M059J (cell line): ENCODE measurements at places on chromosomes 11 and 22.
A peak's percentile ranks its signal among the peaks of the same experiment; 100 is the strongest.

GRCh38 chr11:59102259-59102765, 4.7 kb upstream of the FAM111B start:
- DNase-seq = peak; percentile 27

- no peak for DNase-seq
Measured at GRCh38 chr11:108224366-108224765, 1.5 kb downstream of the ATM start.

DNA sequence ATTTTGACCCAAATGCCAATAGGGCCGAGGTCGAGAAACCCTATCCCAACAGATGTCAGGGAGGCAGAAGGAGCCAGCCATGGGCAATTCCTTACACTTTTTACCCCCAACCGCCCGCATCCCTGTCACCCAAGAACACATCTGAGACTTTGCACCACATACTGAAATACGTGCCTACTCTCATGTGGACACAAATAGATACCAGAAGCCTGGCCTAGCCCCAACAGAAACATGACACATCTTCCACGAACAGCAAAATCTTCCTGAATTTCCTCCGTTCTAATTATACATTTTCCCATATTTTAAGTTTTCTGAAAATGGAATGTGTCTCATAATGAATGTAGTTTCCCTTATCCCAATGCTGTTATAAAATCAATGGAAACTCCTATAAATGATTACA, 64.7 kb downstream of the SLC1A2 start:
- DNase-seq = no peak

GRCh38 chr11:131917634-131918384, 547.4 kb downstream of the NTM start:
- DNase-seq = no peak

DNA sequence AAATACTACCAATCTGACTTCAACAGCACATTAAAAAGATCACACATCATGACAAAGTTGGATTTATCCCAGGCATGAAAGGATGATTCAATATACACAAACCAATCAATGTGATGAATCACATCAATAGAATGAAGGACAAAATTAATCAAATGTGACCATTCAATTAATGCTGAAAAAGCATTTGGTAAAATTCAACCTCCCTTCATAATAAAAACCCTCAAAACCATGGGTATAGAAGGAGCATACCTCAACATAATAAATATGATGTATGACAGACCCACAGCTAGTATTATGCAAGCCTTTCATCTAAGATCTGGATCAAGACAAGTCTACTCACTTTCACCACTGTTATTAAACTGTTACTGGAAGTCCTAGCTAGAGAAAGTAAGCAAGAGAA, 921.7 kb upstream of the RAG2 start:
- DNase-seq = no peak

DNA sequence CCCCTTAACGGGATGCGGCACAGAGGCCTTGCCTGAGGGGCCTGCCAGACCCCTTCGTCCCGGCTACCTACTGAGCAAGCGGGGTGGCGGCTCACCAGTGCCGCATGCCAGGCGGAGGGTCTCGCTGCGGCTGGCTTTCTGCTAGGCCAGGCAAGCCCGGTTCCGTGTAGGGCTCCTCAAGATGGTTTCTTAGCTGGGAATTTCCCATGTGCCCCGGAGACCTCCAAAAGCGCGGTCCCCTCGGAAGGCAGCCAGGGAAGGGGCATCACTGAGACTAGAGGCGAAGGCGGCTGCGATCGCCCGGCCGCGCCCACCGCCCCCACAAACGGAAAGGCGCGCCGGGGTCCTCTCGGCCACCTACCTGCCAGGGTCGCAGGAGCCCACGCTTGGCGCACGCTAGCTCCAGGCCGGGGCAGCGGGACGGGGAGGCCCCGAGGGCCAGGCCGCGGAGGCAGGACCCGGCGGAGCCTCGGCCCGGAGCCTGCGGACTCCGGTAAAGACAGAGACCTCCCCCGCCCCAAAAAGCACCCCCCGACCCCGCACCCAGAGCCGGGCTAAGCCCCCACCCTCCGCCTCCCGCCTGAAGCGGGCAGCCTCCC, 23.8 kb downstream of the MICAL3 start:
- no peak for DNase-seq

DNA sequence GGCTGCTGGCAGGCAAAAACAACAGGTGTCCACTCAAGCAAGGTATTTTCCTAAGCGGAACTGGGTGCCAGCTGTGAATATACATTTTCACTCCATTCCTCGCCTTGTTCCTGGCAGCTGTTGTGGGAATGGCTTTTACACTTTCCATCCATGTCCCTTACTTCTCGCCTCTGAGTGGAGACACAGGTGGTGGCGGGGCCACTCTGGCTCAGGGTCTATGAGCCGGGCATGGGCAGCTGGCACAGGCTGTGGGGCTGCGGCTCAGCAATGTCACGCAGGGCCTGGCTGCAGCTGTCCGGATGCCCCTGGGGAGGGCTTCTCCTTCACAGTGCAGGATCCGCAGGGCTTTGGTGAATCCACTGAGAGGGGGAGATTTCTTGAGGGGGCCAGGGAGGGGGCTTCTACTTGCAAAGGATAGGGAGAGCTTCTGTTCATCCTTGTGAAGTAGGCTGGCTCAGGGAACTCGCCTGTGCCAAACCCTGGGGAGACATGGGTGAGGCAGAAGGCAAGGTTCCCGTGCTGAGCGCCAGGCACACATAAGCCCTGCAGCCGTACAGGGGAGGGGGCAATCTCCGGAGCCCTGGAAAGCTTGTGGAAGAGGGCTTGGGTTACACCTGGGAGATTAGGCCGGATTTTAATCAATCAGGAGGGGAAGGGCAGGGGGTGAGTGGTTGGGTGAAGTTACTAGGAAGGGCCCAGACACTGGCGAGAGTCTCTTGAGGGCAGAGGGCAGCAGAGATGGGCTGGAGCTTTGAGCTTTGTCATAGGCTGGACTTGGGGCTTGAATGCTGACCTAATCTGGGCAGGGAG, 45.7 kb downstream of the KCNQ1OT1 start:
- DNase-seq = no peak

GRCh38 chr22:45597460-45598192, 74.0 kb upstream of the ATXN10 start:
- no peak for DNase-seq

- no peak for DNase-seq
Measured at GRCh38 chr11:114820621-114821020, 142.3 kb downstream of the NXPE2 start.

DNA sequence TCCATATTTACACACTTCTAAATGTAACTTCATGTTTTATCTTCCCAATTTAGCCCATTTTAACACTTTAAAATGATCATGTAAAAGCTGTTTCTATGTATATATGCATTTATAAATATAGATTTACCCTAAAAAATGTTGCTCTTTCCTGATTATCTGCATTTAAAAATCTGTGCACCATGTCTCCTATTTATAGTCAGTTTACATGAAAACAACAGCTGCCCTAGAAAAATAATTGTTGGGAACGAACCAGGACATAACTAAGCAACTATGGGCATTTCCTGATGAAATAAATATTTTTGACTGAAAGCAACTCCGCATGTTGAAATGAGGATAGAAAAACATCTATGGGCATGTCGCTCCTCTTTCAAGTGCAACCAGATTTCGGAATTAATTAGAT, 1368.2 kb downstream of the FAM181B start:
- DNase-seq = no peak

- no peak for DNase-seq
Measured at GRCh38 chr11:61149624-61150615, 11.3 kb downstream of the VPS37C start.

DNA sequence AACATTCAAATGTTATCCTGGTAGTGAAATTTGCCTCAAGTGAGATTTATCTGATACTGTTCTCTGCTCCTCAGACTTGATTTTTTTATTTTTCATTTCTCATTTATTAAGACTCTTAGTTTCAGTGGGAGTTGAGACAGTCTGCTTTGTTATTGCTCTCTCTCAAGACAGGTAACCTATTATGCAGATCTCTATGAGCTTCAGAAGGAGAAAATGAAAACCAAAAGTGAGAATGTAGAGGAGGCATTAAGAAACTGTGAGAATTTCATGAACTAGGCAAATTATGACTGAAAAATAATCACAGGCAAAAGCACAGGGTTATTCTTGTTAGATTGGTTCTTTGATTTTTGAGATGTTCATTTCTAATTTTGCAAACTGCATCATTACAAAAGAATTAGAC, 290.0 kb upstream of the CHORDC1 start:
- no peak for DNase-seq

DNA sequence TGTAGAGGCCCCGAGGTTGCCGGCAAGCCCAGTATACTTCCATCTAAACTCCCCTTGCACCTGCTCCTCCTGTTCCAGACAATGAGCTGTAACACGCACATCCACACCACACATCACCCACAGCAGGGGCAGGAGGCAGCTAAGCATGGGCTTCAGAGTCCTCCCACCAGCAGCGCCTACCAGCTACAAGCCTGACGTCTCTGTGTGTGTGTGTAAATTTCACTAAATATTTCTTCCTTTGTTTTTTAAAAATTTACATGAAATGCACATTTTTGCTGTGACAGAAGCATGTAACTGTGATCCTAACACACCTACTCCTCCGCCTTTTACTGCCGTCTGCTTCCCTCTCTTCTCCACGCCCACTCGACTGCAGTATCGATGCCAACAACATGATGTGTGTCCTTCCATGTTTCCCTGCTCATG, 29.4 kb upstream of the PACSIN2 start:
- no peak for DNase-seq

- DNase-seq = no peak
Measured at GRCh38 chr22:21966643-21967516, 14.2 kb upstream of the PPM1F start.

DNA sequence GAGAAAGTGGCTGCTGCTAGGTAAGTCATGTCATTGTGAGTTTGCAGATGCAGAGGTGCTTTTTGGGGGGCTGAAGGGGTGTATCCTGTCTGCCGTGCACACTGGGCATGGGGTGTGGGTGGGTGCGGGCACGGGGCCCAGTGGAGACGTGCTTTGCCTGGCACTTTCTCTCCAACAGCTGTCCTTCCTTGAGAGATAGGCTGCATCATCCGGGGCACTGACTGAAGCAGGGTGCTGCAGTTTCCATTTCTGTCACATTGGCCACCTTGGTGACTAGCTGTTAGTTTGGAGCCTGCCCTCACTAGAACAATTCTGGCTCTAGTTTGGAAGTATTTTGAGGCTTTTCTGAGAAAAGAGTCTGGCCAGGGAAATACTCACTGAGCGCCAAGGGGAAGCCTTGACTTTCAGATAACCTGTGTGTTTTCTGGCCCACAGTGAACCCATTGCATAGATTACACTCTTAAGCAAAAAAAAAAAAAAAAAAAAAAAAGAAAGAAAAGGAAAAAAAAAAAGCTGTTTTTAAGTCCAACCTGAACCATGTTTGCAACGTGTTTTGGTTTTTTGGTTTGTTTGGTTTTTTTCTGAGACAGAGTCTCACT, 219.2 kb downstream of the NAV2 start:
- DNase-seq = no peak

- DNase-seq = no peak
Measured at GRCh38 chr22:22897091-22897490, 9.5 kb downstream of the IGLL5 start.

GRCh38 chr11:96094156-96094555, 170.2 kb upstream of the MTMR2 start:
- DNase-seq = no peak

DNA sequence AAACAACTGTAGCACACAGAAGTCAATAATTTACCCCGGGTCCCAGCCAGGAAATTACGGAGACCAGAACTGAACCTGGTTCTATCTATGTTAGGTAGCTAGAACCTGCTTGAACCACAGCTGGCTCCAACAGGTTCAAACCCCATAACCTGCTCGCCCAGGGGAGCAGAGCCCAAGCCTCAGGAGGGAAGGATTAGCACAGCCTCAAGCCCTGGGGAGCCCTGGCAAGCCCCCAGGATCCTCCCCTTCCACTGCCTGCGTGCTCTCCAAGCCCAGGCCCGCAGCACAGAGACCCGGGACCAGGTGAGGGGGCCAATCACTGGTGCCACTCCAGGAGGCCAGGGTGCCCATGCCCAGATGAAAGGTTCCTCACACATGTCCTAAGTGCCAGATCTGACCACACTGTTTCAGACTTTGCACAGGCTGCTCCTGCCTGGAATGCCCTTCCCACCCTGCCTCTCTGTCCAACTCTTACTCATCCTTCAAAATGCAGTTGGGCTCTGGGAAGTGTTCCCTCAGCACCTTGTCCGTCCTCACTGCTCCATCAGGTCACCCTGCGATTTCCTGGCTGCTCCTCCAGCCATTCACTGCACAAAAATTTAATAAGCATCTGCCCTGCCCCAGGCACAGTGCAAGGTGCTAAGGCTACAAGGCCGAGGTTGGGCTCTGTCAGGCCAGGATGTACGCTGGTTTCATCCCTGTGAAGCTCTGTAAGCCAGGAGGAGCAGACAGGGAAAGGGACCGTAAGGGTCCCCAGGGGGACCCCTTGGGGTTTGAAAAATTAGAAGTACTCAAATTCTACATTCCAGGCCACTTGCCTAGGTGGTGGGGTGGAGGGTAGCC, 32.2 kb downstream of the ARRB1 start:
- DNase-seq = peak; percentile 79

- no peak for DNase-seq
Measured at GRCh38 chr11:100397401-100397800, 289.7 kb upstream of the ARHGAP42 start.

GRCh38 chr22:17980638-17981051, 43.7 kb downstream of the MICAL3 start:
- no peak for DNase-seq

DNA sequence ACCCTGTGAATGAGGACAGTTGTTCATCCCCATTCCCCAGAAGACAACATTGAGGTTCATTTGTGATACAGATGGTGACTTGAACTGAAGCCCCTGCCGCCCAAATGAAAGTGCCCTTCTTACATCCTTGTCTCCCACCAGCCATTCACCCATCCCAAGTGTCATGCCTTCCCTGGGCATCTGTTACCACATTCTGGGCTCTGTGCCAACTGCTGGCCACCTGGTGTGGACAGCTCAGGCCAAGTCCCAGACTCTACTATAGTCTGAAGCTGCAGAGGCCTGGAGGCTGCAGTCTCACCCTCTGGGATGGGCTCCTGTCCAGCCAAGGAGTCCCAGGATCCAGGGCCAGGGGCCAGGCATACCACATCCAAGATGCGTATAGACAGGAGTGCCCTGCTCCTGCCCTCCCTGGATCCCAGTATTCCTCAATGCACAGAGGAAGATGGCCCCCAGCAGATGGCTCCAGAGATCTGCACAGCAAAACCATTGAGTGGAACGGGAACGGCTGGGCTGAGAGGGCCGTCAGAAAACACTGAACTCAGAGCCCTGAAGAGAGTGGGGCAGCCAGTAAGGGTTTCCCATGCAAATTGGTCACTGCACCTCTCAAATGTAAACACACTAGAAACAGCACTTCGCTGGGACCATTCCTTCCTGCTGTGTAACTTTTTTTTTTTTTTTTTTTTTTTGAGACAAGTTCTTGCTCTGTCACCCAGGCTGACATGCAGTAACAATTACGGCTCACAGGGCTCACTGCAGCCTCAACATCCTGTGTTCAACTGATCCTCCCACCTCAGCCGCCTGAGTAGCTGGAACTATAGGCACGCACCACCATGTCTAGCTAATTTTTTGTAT, 22.8 kb downstream of the ARRB1 start:
- DNase-seq = peak; percentile 92

DNA sequence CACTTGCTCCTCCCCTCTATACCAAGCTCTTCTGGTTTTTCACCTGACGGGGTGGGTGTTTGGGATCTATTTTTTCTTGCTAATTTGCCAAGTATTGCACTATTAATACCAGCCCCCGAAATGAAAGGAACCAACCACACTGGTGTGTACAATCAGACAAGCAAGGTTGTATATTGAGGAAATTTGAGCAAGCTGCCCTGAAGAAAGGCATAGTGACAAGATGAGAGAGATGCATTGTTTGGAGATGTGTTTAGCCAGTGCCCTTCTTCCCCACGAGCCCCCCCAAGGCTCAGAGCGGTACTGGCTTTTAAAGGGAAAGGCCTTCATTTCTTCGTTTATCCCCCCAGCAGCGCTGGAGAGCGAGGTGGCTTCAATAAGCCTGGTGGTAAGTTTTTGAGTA, 15.2 kb upstream of the GAS2L1 start:
- no peak for DNase-seq
